ENCODE measurements at places on chromosomes 7 and 10.

DNA sequence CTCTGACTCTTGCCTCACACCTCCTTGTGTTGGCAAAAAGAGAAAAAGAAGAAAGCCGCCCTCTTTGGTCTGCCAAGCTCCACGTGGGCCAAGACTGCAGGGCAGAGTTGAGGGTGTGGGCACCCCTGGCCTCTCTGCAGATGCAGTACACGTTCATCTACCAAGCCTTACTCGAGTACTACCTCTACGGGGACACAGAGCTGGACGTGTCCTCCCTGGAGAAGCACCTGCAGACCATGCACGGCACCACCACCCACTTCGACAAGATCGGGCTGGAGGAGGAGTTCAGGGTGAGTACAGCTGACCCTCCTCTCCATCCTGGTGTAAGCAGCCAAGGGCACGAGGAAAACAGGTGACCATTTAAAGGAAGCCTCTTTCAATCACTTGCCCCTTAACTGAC is 56.1 kb downstream of the MKI67 start:
- ATAC-seq: no peak

- ATAC-seq: no peak
These were observed 649.1 kb downstream of the TNS3 start for GRCh38 chr7:46932676-46933424.

GRCh38 chr7:105978035-105978434 is 15.0 kb downstream of the CDHR3 start:
- no peak for ATAC-seq

DNA sequence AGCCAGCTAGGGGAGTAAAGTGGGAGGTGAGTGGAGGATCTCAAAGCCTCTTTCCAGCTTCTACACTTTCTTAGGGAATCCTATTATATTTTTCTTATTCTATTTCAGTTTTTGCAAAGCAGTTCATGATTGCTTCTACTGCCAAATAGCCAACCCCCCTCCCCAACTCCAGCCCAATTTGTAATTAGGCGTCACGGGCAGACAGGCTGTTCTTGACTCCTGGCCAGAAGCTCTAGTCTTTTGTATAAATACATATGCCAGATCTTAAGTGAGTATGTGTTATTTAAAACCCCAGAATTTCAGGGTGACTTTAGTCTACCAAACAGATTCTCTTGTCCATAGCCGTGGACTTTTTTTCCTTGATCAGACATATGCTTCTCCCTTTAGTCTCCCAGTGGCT is 255.2 kb downstream of the BUB3 start:
- ATAC-seq: no peak

- no peak for ATAC-seq
These were observed 15.1 kb downstream of the LRRC20 start for GRCh38 chr10:70367195-70367796.

DNA sequence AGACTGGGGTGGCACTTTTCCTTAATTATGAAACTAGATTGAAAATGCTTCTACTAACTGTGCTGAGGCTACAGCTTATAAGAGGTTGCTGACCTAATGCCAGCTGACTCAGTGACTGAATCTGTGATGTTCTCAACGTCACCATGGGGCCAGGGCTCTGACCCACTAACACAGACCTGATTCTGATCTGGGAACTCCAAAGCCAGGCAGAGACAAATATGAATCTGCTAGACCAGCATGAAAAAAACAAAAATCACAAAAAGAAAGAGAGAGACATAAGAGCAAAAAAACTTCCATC is 16.1 kb downstream of the USP6NL start:
- ATAC-seq: no peak

DNA sequence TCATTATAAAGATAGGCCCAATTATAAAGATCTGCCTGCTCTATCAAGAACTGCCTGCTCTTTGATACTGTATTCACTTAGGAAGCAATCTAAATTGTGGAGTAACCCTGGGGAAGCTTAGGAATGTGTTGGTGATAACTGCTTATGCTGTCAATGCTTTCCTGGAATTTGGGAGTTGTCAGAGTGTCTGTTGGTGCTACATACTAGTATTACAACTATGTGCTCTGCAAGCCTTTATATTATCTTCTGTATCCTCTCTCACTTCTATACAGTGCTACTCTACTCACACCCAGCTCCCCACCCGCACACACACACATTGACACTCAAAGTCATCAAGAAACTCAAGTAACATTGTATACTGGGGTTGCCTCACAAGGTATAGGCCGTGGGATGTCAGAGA is 6.1 kb downstream of the ZNF277 start:
- ATAC-seq: no peak

- ATAC-seq: no peak
These were observed 305.6 kb downstream of the ARL4A start for GRCh38 chr7:12993025-12993424.

- ATAC-seq: no peak
These were observed 123.9 kb upstream of the FZD1 start for GRCh38 chr7:91140286-91140685.

DNA sequence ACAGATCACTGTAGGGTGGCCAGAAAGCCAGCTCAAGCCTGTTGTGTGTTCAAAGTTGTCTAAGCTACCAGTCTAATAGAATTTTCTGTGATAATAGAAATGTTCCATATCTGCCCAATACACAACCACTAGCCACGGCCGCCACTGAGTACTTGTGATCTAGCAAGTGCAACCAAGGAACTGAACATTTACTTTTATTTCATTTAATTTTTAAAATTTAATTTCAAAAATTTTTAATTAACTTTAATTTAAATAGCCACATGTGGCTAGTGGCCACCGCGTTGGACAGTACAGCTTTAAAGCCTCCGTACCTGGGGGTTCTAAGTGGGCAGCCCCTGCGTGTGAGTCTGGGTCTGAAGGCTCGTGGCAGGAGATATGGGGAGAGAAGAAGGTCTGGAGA is 60.4 kb downstream of the SH3PXD2A start:
- ATAC-seq: no peak

DNA sequence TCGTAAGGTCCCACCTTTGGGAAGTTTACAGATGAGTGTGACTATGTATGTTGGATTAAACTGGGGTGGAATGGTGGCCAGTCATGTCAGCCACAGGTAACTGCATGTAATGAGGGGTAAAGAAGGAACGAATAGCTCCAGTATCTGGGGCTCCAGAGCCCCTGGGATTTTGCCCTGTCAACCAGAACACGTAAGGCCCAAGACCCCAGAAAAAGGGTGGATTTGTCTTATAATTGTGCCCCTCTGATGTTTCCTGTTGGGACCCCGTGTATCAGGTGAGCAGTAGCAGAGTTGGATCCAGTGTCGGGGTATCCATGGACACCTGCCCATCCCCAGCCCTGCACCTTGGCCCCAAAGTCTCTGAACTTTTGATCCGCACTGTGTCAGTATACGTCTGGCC is 76.9 kb downstream of the ADARB2 start:
- ATAC-seq: no peak

DNA sequence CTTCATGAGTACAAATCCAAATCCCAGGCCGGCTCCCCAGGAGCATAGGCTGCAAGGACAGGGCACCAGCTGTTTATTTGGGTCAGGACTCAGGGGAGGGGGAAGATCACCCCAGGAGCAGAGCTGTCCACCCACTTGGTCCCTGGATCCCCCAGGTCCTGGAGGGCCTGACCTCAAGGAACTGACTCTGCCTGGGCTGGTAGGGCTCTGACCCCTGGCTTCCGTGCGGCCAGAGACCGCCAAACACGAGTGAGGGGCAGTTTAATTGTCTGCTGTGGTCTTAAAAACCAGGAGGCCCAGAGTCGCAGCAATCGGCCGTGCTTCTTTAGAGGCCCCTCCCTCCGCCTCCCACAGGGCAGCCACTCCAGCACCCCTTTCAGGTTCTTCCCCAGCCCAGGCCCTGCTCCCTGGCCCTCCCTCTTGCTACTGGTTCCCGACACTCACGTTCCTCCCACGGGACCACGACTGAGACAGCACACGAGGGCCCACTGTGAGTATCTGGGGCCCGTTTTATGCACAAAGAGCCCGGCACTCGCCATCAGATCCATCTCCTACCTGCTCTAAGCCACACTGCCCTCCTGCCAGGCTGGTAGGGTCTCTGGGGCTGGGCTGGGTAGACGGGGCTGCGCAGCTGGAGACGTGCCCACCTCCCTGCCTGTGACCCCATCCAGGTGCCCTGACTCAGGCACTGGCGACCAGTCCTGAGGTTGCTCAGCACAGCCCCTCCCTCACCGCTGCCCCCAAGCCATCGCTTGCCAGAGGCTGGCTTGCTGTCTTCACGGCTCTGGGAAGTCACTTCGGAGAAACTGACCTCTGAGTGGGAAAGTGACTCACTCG is 30.0 kb upstream of the CFAP46 start:
- ATAC-seq: no peak

- no peak for ATAC-seq
These were observed 1244.8 kb upstream of the SORCS1 start for GRCh38 chr10:108409306-108409705.

DNA sequence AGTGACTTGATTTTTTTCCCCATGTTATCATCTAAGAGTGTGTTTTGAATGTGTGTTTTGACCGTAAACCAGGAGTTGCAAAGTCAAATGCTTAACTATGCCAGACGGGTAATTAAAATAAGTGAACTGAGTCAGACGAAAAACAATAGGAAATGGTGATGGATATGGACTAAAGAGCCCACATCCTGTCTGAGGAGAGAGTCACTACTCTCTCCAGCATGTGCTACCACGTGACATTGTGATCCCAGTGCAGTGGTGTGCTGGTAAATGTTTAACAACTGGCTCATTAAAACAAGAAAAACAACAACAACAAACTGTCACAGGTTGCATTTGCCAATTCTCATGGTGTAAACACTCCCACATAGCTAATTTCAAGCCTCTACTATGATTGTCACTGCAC is 164.3 kb downstream of the SUGCT start:
- no peak for ATAC-seq

- no peak for ATAC-seq
These were observed 5.6 kb upstream of the AQP1 start for GRCh38 chr7:30906014-30906413.

DNA sequence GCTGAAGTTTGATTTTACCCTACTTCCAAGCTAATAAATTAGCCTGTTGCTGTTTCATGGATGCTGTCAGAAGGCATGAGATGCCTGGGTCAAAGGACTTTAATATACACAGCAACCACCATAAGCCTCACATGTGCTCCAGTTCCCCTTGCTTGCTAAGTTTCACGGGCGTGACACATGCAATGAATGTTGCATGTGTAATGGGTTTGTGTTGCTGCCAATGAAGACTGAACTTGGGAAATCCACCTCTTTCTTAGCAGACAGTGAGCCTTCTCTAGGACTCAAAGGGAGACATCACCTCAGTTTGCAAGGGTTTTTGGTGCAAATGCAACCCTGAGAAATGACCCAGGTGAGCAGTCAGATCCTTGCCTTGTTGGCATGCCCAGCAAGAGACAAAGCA is 505.5 kb upstream of the PODXL start:
- no peak for ATAC-seq

- no peak for ATAC-seq
These were observed 1.4 kb upstream of the IL6 start for GRCh38 chr7:22725585-22725984.

GRCh38 chr7:149866779-149867447 is 6.9 kb upstream of the ATP6V0E2 start:
- ATAC-seq: no peak

DNA sequence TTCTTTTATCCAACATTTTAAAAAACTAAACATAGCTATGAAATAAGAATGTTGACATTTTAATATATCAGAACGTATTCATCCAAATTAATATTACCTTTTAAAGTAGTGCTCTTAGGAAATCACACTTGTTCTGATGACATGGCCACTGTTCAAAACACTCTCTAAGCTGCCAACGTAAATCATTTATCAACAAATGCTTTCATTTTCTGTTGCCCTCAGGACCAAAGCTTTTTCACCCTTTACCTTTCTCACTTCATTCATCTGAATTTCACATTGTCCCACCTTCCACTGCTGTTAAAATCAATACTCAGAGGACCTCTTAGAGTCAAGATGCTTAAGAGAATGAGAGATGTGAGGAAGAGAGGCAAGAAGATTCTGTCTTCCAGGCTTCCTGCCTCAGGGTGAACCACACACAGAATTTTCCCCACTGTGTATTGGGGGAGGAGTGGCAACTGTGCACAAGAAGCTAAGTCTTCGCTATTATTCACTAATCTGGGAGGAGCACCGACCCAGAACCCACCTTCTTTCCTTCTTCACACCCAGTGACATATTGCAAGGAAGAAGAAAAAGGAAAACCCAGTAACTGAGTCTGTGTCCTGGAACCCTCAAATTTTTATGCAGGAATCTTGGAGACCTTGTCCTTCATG is 21.0 kb downstream of the HIBADH start:
- no peak for ATAC-seq

DNA sequence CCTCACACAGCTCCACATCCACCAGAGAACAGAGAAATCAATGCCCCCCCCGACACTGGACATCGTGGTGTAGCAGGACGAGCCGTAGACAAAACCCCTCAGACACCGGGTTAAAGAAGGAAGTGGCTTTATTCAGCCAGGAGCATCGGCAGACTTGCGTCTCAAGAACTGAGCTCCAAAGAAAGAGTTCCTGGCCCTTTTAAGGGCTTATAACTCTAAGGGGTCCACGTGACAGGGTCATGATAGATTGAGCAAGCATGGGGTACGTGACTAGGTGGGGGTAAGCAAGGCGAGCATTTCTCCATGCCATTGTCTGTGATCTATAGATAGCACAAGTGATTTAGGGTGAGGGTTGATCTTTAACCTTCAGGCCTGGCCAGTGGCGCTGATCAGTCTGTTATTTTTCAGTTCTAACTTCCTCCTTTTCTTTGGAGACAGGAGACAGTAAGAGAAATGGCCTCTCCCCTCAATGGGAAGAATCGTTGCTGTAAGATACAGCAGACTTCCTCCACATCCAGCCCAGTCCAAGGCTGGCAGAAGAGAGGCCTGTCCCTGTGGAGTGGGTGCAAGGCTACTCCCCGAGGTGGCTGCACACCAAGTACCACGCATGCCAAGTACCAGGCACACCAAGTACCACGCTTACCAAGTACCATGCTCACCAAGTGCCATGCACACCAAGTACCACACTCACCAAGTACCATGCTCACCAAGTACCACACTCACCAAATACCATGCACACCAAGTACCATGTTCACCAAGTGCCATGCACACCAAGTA is 19.5 kb upstream of the PPP2R2D start:
- ATAC-seq: no peak

DNA sequence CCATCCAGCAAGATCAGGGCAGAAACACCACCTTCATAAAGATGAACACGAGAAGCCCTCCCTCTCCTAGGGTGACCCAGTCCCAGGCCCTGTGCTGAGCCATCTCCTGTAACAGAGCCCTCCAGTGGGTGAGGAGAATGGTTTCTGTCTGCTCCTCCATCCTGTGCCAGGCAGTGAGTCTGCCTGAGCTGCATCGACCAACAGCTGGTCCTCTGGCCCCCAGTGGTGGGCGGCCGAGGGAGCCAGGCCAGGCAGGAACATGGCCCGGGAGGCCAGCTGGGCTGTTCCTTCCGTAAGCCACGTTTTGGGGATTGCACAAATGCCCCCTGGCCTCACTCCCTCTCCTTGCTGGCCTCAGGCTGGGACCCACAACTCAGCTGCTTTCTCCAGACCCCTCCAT is 73.5 kb downstream of the GRB10 start:
- no peak for ATAC-seq
